ENCODE measurements at places on chromosomes 7 and 10. TPM values are rescaled to one million over a fixed set of nuclear protein-coding genes. Genes with fewer than 3 reads are reported as not detected.

The CPA1 gene
- total RNA-seq: 2.9 TPM

The CACNA2D1 gene
- total RNA-seq: 197 TPM

The SPDYE9 gene
- total RNA-seq: not detected

The TMEM176A gene
- 13.6 TPM for total RNA-seq

The ANKRD30A gene
- not detected for total RNA-seq

The TMED4 gene
- 255 TPM for total RNA-seq

The HTR5A gene
- not detected for total RNA-seq

The FAM185A gene
- total RNA-seq: 16.3 TPM

The TMEM140 gene
- total RNA-seq: 4.0 TPM

The GHRHR gene
- not detected for total RNA-seq

The BLNK gene
- 2.2 TPM for total RNA-seq

The SPDYE16 gene
- total RNA-seq: 0.72 TPM

The ZNF117 gene
- total RNA-seq: 20.4 TPM

The CFAP69 gene
- total RNA-seq: 8.0 TPM

The CCDC146 gene
- total RNA-seq: 16.9 TPM

The PLAC9 gene
- total RNA-seq: 31.2 TPM

The MALRD1 gene
- total RNA-seq: 6.4 TPM

The INHBA gene
- 5.5 TPM for total RNA-seq

The CYP17A1 gene
- total RNA-seq: not detected

The VAX1 gene
- not detected for total RNA-seq

The PIK3AP1 gene
- 9.8 TPM for total RNA-seq

The TMEM168 gene
- total RNA-seq: 44.6 TPM

The BTBD16 gene
- 0.41 TPM for total RNA-seq

The CFAP46 gene
- 0.41 TPM for total RNA-seq

The SPDYE8 gene
- not detected for total RNA-seq

The DENND10 gene
- 41.1 TPM for total RNA-seq

The PUS7 gene
- 9.8 TPM for total RNA-seq

The TRIM74 gene
- total RNA-seq: 1.7 TPM

The LIPJ gene
- total RNA-seq: 0.21 TPM

The CUZD1 gene
- total RNA-seq: 0.31 TPM

The RFC2 gene
- 17.6 TPM for total RNA-seq

The FOXI2 gene
- total RNA-seq: not detected

The BBS9 gene
- total RNA-seq: 34.4 TPM

The IFIT1B gene
- total RNA-seq: 0.92 TPM

The HOXA3 gene
- total RNA-seq: 2.4 TPM

The GALNT17 gene
- total RNA-seq: 38.0 TPM

The OR2A1 gene
- 0.10 TPM for total RNA-seq

The COL17A1 gene
- total RNA-seq: 130 TPM

The CRPPA gene
- total RNA-seq: 6.9 TPM

The PPP1R17 gene
- not detected for total RNA-seq
